Adipocyte (in vitro differentiated cells): ENCODE measurements at places on chromosomes 6 and 20.

DNA sequence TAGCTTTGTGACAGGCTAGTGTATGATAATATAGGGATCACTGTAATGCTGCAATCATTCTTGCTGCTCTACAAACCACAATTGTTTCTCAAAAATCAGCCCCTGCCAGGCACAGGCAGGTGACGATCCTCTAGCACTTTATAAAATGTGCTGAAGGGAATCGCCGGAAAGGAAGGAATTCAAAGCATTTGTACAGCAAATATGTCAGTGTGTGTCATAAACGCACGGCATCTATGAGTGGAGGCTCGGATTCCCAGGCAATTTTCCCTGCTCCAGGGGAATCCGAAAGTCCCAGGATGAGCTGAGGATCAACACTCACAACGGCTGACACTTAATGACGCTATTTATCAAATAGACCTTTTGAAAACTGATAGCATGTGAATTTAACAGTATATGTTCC is 1.4 kb downstream of the PHACTR1 start:
- DNase-seq, result peak; percentile 6

DNA sequence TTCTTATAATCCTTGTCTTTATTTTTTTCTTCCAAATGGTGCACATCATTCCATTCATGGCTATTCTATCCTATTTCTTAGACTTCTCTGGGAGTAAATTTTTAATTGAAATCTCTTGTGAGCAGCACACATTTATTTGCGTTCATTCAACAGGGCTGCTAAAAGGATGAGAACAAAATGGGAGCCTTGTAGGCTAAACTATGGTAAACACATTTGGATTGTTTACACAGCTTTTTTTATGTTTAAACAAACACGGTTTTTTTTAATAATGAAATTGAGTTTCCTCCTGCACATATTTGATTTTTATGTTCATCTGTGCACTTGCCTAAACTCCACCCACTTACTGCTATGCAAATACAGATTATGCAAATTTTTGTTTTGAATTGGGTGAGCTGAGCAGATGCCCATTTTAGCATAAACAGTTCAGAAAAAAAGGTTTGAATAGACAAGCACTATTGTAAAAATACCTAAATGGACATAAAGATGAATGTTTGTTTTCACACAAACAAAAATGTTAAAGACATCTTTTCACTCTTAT is 92.0 kb downstream of the OLIG3 start:
- no peak for DNase-seq

DNA sequence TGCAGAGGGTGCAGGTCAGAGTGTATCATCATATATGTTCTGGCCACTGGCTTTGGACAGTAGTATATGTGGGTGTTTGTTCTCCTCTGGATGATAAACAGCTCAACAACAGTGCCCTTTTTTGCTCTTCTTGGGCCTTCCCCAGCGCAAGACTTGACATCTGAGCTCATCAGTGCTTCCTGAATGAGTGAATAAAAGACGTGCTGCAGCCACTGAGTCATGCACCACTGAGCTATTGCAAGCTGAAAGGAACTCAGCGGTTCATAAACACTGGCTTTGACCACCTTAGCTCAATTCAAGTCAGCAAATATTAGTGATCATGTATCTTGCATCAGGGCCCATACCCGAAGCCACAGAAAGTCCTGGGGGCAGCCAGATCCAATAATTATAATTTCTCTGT is 105.3 kb upstream of the KCNG1 start:
- DNase-seq, result peak; percentile 71

GRCh38 chr6:845566-845965 is 152.6 kb upstream of the EXOC2 start:
- no peak for DNase-seq

DNA sequence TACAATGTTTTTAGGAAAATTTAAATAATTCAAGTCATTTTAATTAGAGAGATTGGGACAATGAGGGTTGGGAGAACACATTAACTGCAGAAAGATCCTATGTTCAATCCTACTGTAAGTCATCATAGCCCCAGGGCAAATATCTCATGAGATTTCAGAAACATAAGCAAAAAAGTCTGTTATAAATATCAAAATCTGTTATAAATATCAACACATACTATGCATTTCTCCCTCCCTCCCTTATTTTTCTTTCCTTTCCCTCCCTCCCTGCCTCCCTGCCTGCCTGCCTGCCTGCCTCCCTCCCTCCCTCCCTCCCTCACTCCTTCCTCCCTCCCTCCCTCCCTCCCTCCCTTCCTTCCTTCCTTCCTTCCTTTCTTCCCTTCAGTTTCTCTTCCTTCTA is 267.3 kb upstream of the SASH1 start:
- DNase-seq, result peak; percentile 29

GRCh38 chr6:11011787-11012234 is 32.3 kb downstream of the ELOVL2 start:
- no peak for DNase-seq

GRCh38 chr20:37077009-37077408 is 18.8 kb downstream of the RBL1 start:
- no peak for DNase-seq

DNA sequence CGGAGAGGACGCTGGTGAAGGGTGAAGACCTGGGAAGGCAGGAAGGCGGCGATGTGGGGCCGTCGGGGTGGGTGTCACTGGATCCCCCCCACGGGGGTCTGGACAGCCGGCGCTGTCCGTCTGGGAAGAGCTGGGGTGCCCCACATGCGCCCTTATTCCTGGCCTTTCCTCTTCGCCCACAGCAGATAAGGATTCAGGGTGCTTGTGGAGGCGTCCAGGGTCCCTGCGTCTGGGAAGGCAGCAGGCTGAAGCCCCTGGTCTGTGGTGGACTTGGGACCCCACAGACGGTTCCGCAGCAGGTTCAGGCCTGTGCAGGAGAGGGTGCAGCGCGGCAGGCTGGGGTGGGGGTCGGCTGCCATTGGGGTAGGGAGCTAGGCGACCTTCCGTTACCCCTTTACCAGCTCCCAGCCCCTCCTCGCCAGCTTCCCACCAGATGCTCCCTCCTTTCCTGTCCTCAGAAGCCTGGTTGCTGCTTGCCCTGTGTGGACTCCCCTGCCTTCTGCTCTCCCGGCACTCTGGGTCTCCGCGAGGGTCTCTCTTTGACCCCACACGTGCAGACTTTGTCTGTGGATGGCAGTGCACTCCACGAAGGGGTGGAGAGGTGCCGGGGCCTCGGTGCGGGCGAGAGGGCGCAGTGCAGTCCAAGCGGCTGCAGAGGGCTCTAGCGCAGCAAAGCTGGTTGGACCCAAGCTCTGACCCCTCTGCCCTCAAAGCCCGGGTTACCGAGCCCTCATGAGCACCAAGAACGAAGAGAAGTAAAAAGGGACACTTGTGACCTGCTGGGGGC is 2.1 kb upstream of the GATA5 start:
- DNase-seq, result no peak

DNA sequence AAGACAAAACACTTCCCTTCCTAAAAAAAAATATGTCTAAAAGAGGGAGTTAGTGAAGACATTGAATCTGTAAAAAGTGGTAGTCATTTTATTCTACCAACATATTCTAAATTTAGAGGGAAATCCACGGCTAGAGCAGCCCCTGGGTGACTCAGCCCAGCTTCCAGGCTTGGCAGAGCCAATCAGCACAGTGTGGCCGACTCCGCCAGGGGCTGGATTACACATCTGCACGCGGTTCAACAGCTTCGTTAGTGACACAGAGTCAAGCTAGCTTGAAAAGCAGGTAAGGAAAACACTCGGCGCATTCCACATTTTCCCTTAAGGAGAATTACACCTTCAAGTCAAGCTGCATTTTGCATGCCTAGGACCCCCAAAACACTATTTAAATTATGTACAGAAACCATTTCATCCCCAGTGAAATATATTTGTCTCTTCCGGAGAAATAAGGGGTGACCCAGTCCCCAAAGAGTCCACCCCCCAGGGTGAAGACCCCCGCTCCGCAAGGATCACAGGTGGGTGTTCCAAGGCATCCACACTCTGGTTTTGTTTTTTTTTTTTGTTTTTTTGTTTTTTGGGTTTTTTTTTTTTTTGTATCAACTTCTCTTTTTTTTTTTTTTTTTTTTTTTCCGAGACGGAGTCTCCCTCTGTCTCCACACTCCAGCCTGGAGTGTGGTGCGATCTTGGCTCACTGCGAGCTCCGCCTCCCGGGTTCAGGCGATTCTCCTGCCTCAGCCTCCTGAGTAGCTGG is 58.4 kb upstream of the ARID1B start:
- peak; percentile 93 for DNase-seq

- no peak for DNase-seq
These were observed 27.3 kb downstream of the SLC2A4RG start for GRCh38 chr20:63766695-63767426.

DNA sequence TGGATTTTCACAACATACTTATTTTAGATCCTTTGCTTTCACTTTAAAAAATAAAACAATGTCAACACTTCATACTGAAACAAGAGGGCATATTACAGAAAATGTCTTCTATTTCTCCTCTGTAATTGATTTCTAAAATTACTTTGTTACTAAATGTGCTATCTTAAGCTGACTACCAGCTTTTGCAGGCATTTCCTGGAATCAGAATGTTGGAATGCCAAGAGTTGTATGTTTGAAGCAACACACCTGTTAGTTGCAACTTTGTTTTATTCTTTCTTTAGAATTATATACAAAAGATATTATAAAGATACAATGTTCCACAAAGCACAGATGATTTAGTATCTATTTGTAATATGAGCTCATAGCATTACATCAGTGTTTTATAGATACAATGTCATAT is 62.5 kb upstream of the TMEM170B start:
- DNase-seq, result peak; percentile 37

DNA sequence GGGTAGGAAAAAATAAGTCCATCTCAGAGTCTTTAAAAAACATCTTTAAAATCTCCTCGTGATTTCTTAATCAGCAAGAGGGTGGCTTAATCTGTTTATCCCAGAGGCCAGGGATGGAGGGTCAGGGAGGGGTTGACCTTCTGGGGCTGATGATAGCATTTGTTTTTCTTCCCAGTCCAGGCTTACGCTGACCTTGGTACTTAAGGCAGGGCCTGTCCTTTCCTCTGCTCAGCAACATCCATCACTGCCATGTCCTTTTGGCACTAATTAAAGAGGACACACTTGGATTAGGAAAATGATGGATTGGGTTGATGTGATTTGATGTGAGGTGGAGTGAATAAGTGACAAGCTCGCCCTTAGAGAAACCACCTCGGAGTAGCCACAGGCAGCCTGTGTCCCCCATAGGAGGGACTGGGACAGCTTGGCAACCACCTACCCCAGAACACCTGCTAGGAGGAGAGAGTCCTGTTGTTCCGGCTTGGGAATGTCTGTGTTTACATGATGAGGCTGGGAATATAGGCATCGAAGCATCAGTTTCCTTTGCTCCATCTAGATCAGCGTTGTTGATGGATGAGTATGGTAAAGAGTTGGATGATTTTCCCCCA is 44.2 kb downstream of the PHACTR3 start:
- DNase-seq, result no peak

DNA sequence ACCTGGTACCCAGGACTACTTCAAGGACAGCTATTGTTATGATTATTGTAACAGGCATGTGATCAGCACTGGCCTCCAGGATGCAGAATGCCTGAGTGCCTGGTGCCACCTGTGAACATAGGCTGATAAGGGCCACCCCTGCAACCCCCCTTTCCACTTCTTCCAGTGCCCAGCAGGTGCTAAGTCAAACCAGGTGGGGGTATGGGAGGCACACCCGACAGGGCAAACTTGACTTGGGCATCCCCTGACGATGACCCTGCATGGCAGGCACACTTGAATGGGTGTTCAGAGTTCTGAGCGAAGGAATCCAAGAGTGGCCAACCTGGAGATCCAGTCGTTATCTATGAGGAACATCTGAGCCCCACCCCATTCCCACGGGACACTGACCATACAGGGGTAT is 3.4 kb downstream of the ADA start:
- no peak for DNase-seq

- DNase-seq, result no peak
These were observed 75.6 kb downstream of the VEGFA start for GRCh38 chr6:43845646-43846045.

GRCh38 chr6:6790891-6791290 is 202.4 kb downstream of the LY86 start:
- DNase-seq, result no peak

DNA sequence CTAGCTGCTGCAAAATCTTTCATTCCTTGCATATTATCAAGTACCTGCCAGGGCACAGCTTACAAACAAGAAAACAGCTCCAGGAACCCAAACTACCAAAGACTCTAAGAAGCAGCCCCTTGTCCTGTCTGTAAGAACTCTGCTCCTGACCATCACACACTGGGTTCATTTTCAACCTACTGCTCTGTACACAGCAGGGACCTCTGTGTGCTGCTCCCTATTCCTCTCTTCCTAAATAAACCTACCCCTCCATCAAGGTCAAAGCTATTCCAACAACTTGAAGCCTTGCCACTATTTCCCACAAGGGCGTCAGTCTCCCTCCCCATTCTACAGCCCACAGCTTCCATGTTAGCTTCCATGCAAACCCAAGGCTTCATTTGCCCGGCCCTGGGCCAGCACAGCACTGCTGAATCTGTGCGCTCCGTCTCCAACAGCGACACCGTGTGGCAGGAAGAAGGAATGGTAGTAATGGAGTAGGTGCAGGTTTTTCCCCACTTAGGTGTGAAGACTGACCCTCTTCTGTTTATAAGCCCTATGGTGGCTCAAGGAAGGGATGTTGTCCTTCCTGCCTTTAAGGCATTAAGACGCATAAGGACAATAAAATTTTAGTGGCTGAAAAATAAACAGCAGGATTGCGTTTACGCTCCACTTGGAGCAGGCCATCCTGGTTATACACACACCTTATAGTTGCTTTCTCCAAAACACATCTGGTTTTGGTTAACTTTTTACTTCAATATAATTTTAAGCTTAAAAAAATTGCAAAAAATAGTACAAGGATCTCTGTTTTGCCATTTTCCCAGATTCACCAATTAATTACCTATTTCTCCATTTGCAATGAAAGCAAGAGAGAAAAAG is 115.2 kb upstream of the NXT1 start:
- DNase-seq, result peak; percentile 58

DNA sequence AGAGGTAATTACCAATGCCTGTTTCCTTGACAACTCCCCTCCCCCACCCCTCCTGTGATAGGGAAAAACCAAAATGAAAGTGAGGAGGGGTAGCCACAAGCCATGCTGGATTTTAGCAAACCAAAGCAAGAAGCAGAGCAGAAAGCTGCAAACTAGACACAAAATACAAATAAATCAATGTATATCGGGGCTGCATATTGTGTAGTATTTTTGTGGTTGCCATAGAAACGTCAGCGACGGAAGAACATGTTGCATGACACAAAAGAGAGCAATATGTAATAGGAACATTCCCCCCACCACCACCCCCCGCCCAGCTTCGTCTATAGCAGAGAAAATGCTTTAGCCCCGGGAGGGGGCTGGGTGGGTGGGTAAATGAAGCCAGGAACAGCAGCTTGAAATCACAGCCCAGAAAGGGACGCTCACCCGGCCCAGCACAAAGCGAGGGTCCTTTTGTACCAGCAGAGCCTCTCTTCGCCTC is 548 bp downstream of the AGPAT4 start:
- peak; percentile 77 for DNase-seq

GRCh38 chr6:30687659-30688431 is 1.4 kb upstream of the PPP1R18 start:
- peak; percentile 77 for DNase-seq

- no peak for DNase-seq
These were observed 280.6 kb upstream of the RUNX2 start for GRCh38 chr6:45047573-45047972.

- DNase-seq, result peak; percentile 28
These were observed 669.0 kb upstream of the EYS start for GRCh38 chr6:66376001-66376400.
